ENCODE measurements at places on chromosomes 4 and X.

DNA sequence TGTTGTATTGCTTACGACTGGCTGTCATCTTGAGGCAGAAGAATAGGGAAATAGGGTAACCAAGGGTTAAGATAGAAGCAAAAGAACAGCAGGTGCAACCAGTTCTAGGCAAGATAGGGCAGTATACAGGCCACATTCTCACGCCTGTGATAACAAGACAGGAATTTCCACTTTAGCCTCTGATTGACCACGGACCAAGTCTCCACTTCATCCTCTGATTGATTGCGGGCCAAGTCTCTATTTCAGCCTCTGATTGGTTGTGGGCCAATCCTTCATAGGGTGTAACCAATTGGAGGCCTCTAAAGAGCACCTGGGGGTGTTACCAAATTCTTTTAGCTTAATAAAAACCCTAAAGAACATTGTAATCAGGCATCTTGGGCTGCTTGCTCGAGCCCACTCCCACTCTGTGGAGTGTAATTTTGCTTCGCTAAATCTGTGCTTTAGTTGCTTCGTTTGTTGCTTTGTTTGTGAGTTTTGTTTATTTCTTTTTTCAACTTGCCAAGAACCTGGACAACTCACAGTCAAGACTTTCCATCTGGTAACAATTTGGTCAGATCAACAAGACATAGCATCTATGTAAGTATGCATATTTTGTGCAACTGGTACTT is 8.7 kb upstream of the TBC1D9 start:
- no peak for DNase-seq

GRCh38 chr4:133316909-133317308 is 167.8 kb downstream of the PCDH10 start:
- DNase-seq: no peak

DNA sequence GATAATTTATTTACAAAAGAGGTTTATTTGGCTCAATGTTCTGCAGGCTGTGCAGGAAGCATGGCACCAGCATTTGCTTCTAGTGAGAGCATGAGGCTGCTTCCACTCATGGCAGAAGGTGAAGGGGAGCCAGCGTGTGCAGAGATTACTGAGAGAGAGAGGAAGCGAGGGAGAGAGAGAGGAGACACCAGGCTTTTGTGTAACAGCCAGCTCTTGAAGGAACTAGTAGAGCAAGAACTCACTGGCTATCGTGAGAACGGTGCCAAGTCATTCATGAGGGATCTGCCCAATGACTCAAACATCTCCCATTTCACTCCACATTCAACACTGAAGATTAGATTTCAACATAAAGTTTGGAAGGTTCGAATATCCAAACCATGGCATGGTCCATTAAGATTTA is 12.7 kb downstream of the GUCY1A1 start:
- no peak for DNase-seq

GRCh38 chr4:742742-743311 is 37.2 kb downstream of the PCGF3 start:
- peak; percentile 92 for DNase-seq

- DNase-seq: no peak
Observed at GRCh38 chr4:149791851-149792250, 23.8 kb downstream of the IQCM start.

DNA sequence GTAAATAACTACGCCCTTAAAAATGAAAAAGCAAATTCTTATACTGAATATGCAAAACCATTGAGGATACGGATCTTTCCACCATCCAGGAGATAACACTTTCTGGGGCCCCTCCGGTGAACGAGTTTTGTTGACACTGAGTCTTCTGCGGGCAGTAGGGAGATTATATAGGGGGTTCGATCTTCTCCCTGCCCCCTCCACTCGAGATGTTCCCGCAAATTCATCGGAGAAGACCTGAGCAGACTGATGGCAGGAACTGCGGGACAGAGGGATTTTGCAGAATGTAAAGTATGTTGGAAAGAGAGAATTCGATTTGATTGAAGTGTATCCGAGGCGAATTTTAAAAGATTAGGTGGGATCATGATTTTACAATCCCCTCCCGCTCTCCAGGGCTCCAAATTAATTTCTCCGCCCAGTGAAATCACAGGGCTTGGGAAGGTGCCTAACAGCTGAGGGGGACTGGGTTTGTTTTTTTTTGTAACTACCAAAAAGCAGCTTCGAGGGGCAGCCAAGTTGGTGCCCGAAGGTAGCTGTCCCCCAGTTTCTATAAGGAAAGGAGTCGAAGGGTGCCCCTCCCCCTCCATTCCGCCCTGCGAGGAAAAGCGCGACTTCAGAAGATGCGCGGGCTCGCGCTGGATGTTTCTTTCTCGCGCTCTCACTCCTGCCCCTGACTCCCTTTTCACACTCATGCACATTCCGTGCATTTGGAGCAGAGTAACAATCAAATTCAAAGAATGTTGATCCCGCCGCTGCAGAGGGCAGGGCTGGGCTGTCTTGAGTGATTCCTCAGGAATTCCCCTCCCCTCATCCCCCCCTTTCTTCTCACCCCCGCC is 1.2 kb downstream of the TMEM255A start:
- DNase-seq: peak; percentile 62

GRCh38 chr4:53450773-53451172 is 73.3 kb downstream of the FIP1L1 start:
- DNase-seq: no peak

DNA sequence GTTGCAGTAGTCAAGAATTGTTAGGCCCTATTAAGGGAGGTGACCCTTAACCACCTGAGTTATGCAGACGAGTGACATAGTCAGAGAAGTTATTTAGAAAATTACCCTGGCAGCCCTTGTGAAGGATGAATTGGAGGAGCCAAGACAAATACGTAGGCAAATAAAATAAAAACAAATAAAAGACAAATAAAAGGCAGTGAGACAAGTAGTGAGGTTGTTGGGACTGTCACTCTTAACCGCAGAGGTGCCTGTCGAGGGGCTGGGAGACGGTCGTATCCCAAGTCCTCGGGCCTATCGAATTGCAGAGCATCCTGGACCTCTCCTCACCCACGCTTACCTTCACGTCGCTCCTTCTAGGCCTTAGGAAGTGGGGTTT is 58.0 kb upstream of the ZC4H2 start:
- no peak for DNase-seq

- no peak for DNase-seq
Observed at GRCh38 chr4:176593943-176594342, 198.8 kb downstream of the VEGFC start.

- no peak for DNase-seq
Observed at GRCh38 chrX:86455495-86455894, 307.2 kb downstream of the DACH2 start.

- no peak for DNase-seq
Observed at GRCh38 chr4:40881851-40882250, 132.1 kb downstream of the NSUN7 start.

- no peak for DNase-seq
Observed at GRCh38 chrX:42093756-42094155, 170.4 kb upstream of the CASK start.

- DNase-seq: no peak
Observed at GRCh38 chr4:74370912-74371311, 6.0 kb downstream of the EREG start.

- peak; percentile 63 for DNase-seq
Observed at GRCh38 chr4:112817933-112818593, 181.1 kb downstream of the LARP7 start.

GRCh38 chr4:127501103-127501502 is 131.7 kb upstream of the INTU start:
- no peak for DNase-seq

DNA sequence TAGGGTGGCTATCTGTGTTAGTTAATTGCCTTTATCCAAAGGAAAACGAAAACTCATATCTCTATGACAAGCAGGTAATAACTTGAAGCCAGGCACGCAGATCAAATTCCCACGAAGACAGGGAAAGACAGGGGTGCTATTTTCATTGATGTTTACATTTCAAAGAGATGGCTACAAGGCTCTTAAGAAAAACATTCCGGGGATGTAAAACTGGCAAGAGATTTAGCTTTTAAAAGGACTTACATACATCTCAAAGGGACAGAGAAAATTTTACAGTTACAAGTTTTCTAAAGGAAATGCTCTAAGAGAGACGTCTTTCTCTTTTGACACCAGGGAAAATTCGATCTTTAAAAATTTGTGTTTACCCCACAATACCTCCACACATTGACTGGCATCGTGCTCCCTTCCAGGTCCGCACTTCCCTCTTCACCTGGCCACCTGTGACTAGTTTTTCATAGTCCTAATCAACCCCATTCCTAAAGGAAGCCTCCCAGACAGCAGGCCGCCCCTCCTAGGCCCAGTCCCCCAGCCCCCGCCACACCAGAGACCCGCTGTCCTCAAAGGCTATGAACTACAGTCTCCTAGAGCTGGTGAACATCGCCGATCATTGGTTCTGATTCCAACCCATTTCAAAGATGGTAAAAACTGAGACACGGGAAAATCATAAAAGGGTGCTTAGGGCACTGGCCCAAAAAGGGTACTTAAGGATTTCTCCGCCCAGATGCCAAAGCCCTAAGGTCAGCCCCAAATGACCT is 649 bp upstream of the ARAF start:
- no peak for DNase-seq

- no peak for DNase-seq
Observed at GRCh38 chrX:9318213-9318612, 146.6 kb upstream of the TBL1X start.

DNA sequence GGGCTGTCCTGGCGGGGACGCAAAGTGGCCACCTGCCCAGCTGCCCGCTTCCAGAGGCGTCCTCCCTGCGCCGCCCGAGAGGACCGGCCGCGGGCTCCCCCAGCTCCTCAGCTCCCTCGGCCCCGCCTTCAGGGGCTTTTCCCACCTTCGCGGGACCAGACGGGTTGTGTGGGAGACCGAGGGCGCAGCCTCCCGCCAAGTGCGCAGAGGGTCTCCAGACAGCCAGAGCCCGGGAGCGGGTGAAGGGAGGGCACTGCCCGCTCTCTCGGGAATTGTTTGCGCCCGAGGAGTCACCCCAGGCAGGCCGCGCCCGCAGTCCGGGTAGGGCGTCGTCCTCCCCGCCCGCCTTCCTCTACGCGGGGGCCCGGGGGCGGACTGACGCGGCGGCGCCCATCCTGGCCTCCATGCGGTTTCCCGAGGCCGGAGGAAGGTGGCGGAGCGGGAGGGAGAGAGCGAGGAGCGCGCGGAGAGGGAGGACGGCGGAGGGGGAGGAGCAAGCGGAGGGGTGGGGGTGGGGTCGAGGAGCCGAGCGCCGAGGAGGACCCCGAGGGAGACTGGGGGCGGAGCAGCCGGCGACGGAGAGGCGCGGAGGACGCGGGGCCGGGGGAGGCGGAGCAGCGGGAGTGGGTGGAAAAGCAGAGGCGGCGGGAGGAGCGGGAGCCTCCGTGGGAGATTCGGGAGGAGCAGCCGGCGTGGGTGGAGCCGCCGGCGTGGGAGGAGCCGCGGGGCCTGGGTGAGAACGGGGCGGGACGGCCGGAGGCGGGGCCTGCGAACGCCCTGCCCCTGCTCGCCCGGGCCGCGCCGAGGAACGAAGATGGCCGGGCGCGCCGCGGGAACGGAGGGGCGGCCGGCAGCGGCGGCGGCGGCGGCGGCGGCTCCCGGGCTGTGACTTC is 47.5 kb downstream of the CLDN34 start:
- DNase-seq: peak; percentile 91

DNA sequence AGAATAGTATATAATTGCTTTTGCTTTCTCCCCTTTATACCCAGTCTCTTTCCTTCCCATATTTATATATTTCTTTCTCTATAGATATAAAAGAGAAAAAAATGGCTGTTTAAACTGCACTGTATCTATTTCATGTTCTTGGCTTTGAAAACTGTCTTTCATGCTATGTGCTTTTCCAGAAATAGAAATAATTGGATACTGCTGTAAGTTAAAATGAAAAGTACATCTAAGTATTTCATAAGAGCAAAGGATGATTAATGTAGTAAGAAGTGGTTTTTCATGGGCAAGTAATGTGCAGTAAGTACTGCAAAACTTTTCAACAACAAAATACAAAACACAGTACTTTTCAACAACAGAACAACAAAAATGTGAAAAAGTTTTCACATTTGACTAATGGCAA is 237.9 kb downstream of the SNCA start:
- no peak for DNase-seq

GRCh38 chrX:125791787-125792186 is 374.3 kb downstream of the DCAF12L2 start:
- no peak for DNase-seq

DNA sequence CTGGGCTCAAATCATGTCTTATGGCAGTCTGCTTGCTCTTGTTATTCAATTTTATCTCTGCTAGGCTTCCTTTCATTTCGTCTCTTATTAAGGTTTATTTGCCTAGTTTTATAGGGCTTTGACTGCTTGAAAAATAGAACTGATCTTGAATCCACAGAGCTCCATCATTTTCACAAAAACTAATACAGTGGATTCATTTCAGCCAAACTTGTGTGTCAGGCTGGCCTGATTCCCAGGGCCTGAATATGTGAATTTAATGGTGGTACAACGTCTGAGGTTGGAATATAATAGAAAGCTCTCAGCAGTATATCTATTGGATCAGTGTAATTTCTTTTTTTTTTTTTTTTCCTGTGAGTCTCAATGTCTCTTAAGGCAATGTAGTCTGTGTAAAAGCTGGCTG is 123.3 kb downstream of the POU4F2 start:
- no peak for DNase-seq

DNA sequence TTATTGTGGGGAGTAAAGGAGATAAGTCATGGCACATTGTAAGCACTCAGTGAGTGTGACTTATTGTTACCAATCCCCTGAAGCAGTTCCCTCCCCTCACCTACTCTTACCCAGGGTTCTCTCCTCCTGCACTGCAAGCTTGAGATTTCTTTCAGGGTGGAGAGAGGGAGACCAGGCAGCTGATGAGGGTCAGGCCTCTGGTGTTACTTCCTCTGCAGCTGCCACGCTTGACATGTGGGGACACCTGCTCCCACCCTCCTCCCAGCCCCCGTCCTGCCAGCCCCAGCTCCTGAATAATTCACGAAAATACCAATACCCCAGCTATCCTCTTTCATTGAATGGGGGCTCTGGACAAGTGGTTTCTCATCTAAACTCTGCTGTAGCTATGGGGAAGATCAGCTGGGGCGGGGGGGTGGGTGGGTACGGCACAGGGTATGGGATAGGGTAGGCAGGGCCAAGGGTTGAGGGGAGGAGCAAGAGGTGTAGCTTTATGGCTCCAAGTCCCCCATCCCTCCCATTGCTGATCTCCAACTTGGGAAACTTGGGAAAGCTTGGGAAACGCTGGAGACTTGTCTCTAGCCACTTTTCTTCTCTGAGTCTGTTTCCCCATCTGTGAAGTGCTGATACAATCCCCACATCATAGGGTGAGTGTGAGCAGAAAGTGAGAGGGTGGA is 148.5 kb upstream of the PJA1 start:
- no peak for DNase-seq

- DNase-seq: no peak
Observed at GRCh38 chr4:104906276-104906675, 240.4 kb upstream of the TET2 start.

DNA sequence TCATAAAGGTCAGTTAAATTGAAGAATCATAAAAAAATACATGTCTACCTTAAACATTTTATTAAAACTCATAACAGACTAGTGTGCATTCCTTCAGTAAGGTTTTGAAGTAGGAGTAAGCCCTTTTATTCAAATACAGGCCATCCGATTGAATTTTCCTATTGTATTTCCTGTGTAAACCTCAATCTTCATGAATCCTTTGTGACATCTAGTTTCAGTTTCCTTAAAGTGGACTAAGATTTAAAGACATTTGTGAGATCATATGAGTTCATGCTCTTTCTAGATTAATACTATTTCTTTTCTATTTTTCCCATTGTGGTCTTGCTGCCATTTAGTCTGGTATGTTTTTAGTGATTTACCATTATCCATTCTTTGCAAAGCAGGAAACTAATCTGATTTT is 644.7 kb upstream of the BOD1L1 start:
- DNase-seq: no peak

Data from activated effector memory CD4-positive, alpha-beta T cell treated with anti-CD3 and anti-CD28 coated beads, Interleukin-2, amount 50 U/mL, for 16 hours (primary cell).